ENCODE measurements at places on chromosomes 12 and 14.

DNA sequence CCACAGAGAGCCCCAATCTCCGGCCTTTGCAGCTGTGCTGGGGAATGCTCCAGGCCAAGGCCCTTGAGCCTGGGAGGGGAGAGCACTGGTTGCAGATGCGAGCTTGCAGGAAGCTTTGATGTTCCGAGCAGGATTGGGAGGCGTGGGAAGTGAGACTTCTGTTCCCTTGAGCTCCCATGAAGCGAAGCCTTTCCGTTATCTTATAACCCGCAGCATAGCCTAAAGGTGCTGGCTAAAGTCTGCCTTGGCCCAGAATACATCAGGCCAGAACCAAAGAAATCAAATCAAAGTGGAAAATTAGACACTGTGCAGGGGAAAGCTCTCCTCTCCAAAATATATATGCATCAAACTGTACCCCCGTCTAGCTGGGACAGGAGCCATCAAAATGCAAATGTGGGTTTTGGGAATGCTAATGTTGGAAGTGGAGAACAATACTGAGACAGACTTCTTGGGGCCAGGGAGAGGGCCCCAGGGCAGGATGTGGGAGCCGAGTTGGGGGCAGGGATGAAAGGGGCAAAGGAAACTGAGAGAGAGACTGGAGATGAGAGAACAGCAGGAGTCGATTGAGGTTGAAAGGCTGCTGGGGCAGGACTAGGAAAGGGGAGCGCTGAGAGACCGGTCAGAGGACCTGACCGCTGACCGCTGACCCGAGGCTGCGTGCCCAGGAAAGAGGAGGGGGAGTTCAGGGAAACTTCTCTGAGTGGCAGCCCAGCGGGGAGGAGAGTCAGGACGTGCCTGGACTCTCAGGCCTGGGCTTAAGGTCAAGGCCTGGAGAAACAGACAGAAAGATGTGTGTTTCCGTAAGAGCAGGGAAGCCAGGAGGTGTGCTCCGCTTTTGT is 152.2 kb upstream of the PARP11 start:
- peak; percentile 4 for DNase-seq

DNA sequence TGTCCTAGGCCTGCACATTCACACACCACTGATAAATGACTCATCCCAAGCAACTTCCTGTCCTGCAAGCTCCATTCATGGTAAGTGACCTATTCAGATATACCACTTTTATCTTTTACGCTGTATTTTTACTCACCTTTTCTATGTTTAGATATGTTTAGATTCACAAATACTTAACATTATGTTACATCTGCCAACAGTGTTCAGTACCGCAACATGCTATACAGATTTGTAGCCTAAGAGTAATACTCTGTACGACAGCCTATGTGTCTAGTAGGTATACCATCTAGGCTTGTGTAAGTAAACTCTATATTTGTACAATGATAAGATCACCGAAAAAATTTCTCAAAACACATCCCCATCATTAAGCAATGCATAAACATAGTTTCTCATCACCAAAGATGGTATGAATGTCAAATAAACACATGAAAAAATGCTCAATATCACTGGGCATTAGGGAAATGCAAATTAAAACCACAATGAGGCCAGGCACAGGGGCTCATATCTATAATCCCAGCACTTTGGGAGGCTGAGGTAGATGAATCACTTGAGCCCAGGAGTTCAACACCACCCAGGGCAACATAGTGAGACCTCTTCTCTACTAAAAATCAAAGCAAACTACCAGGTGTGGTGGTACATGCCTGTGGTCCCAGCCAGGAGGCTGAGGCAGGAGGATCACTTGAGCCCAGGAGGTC is 20.7 kb downstream of the ATXN2 start:
- peak; percentile 90 for DNase-seq

DNA sequence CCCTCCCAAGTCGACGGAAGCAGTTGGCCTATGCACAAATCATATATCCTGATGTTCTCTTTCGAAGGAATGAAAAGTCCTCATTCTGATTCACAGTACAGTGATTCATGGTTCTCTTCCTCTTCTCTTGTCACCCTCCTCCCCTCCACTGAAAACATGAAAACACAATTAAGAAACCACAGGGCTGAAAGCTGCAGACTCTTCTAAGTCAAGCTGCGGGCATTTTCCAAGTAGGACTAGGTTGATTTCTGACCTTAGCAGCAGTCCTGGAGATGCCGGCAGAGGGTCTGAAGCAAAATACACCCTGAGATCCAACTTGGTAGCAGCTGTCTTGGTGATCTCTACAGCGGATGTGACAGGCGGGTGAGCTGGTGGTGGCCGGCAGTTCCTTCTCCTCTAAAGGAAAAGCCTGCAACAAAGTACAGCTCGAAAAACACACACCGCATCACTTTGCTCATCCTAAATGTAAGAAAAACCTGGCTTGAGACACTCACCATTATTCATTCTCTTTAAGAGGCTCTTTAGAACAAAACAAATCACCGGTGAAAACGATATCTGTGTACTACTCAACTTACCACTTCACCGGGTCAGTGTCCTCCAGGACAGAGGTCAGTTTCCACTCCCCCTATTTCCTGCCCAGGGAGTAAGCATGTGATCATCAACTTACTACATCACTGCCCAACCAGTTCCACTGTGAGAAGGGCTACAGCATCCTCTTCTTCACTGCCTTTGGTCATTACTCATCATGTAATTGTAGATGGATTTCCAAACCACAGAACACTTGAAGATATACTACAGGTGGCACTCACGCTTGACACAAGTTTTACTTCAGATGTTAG is 6.0 kb downstream of the TMCC3 start:
- DNase-seq, result peak; percentile 40

DNA sequence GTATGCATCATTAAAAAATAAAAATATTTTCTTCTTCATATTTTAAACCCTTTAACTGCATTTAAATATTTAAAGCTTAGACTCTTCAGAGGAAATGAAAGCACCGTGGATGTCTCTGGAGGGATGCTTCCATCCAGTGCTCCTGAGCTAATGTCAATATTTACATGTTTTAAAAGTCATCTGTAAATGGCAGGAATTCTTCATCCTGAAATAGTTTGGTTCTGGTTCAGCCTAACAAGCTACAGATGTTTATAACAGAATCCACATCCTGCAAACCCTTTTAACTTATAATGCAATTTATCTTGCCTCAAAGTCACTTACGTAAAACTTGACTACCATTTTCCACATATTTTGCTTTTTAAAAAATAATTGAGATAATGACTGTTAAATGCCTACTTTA is 1207.3 kb downstream of the SLC16A7 start:
- DNase-seq, result no peak

DNA sequence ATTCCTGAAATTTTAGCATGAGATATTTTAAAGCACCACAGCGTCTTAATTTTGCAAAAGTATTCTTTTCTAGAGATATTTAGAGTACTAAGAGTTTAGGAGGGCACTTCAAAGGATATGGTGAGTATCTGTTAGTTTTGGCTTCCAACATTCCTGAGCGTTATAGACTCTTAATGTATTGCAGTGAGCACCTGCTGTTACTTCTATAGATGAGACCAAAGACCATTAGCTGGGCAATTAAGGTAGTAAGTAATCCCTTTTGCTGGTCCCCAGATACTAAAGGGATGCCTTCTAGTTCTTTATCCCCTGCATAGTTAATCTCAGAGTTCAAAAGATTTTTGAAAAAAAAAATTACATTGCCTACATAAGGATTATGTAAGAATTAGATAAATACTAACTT is 975.6 kb downstream of the GALC start:
- DNase-seq, result no peak

- no peak for DNase-seq
Measured at GRCh38 chr12:78914859-78915331, 50.3 kb downstream of the SYT1 start.

- DNase-seq, result no peak
Measured at GRCh38 chr14:33990790-33991189, 39.9 kb upstream of the EGLN3 start.

- DNase-seq, result peak; percentile 97
Measured at GRCh38 chr14:61493239-61493638, 171.9 kb downstream of the PRKCH start.

DNA sequence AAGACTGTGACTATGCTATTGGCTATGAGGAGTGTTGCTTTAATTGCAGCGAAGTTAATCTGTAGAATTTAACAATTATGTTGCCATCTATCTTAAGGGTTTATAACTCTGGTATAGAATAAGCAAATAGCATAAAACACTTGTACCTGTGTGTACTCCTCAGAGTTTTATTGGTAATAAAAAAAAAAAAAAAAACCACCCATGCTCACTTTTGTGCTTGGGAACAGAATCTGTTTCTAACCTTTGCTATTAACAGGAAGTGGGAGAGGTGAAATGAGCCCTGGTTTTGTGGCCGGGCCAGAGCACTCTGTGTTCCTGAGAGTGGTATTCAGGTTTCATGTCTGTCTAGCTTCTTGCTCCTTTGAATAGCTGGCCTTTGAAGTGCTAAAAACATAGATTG is 53.1 kb downstream of the PDE3A start:
- DNase-seq, result no peak

- peak; percentile 100 for DNase-seq
Measured at GRCh38 chr14:102280376-102280962, 24.5 kb downstream of the MOK start.

DNA sequence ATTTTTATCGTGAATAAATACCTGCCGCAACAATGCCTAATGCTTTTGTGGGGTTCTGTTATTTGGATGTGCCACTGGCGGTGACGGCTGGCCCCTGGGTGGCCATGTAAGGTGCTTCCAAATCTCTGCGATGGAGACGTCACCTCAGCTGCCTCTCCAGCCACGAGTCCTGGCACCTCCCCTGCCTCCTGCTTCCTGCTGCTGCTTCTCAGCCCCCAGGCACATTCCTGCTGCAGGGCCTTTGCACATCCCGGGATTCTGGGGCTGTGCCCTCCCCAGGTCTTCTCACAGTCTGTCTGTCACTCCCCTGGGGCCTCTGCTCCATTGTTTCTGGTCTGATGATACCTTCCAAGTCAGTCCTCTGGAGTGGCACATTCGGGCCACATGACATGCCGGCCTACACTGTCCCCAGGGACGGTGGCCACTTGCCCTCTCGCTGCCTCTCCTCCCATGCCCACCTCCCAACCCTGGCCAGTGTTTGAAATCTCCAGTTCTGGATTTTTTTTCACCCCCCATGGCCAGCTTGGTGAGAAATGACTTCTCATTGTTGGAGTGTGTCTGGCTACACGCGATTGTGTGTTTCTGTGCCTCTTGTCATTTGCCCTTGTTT is 151.8 kb downstream of the KIF26A start:
- no peak for DNase-seq

DNA sequence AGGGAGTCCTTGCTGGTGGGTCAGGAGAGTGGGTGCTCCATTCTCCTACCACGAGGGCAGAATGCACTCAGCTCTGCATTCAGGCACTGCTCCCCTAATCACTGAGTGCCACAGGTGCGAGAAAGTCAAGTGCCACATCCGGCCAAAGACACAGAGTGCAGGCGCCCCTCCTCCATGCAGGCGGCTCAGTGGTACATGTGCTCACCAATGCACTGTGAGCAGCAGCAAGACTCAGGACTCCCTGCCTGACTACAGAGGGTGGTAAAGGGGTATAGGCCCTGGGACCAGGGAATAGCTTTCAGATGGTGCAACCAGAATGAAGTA is 32.9 kb downstream of the ZFYVE21 start:
- no peak for DNase-seq

- no peak for DNase-seq
Measured at GRCh38 chr12:118269806-118270205, 102.9 kb downstream of the TAOK3 start.

- peak; percentile 46 for DNase-seq
Measured at GRCh38 chr12:2922329-2922728, 31.6 kb downstream of the TULP3 start.

DNA sequence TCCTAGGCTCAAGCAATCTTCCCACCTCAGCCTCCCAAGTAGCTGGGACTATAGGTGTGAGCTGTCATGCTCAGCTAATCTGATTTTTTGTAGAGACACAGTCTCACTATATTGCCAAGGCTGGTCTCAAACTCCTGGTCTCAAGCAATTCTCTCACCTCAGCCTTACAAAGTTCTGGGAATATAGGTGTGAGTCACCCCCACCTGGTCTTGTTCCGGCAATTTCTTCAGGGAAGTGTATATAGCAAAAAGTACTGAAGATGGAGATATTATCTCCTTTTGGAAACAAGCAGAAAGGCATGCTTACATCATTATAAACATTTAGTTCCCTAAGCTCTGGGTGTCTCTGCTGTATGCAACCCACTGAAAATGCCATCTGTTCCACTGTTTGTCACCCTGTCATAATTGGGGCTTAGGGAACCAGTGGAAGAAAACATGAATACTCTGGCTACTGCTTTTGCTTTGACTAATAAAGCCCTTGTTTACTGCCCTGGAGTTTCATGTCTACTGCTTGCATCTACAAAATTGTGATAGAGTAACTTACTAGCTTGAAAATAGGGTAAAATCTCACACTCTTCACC is 940.2 kb downstream of the GALC start:
- DNase-seq, result no peak

- no peak for DNase-seq
Measured at GRCh38 chr12:19217446-19217845, 87.9 kb downstream of the PLEKHA5 start.

GRCh38 chr14:95254288-95254687 is 65.4 kb downstream of the CLMN start:
- DNase-seq, result no peak

GRCh38 chr14:103740991-103741689 is 25.5 kb downstream of the ZFYVE21 start:
- DNase-seq, result peak; percentile 80

DNA sequence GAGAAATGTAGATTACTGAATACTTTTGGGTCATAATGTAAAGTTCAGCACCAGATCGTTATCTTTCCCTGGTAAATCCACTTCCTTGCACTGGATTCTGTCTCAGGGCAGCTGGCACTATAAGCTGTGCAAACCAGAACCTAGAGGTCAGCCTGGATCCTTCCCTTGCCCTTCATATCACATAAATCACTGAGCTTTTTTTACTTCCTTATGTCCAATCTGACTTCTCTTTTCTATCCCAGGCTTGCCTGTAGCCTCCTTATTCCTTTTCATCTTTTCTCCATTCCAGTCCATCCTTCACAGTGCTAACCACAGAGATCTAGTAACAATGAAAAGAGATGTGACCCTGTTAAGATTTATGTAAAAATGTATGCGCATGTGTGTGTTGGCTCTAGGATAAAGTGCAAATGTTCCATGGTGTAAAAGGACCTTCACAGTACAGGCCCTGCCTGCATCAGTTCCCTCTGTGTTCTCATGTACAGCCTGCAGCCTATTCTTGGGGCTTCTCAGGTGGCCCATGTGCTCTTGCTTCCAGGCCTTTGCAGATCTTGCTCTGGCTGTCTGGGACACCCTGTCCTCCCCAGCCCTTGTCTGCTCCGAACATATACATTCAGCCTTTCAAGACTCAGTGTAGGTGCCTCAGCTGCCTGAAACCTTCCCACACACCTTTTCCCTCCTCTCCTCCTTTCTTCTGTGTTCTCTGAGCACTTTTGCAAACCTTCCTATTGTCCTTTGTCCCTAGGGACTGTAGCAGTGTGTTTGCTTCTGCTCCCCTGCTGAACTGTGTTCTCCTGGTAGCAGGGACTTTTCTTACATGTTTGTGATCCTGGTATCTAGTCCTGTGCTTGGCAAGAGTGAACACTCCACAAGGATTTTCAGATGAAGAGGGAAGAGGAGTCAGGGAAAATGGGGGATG is 30.0 kb downstream of the PELI2 start:
- DNase-seq, result no peak

- DNase-seq, result no peak
Measured at GRCh38 chr14:83887866-83888265, 1642.1 kb upstream of the FLRT2 start.

- DNase-seq, result peak; percentile 22
Measured at GRCh38 chr12:43789941-43790340, 16.2 kb downstream of the TWF1 start.

- no peak for DNase-seq
Measured at GRCh38 chr12:65432114-65432513, 153.6 kb downstream of the MSRB3 start.

- DNase-seq, result no peak
Measured at GRCh38 chr12:87806310-87806709, 222.9 kb downstream of the C12orf50 start.
